ENCODE measurements at places on chromosomes 16 and 17.

DNA sequence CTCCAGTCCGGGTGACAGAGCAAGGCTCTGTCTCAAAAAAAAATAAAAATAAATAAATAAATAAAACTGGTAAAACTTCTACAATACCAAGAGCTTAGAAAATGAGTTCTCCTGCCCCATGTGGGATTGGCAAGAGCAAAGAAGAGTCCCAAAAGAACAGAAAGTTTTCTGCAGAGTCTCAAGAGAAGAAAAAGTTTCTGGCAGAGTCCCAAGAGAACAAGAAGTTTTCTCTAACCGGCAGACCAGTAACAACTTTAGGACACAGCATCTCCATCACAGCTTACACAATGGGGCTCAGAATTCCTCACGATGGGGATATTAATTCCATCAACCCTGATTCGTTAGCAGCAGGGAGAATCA is 1.1 kb downstream of the SLC39A11 start:
- no peak for DNase-seq

DNA sequence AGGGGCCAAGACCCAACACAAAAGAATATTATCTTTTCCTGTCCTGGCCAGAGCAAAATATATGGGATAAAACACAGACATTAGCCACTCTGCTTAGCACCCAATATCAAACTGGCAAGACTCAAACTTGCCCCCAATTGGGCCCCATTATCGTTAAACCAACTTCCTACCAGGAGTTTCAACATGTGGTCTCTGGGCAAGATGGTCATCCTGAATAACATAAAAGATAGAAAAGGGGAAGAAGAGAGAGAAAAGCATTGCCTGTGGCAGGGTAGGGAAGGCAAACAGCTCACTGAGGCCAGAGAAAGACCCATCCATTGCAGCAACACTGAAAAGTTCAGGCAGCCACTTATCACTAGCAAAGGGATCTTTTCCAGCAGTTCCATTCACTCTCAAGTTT is 502.1 kb downstream of the KIF2B start:
- no peak for DNase-seq

DNA sequence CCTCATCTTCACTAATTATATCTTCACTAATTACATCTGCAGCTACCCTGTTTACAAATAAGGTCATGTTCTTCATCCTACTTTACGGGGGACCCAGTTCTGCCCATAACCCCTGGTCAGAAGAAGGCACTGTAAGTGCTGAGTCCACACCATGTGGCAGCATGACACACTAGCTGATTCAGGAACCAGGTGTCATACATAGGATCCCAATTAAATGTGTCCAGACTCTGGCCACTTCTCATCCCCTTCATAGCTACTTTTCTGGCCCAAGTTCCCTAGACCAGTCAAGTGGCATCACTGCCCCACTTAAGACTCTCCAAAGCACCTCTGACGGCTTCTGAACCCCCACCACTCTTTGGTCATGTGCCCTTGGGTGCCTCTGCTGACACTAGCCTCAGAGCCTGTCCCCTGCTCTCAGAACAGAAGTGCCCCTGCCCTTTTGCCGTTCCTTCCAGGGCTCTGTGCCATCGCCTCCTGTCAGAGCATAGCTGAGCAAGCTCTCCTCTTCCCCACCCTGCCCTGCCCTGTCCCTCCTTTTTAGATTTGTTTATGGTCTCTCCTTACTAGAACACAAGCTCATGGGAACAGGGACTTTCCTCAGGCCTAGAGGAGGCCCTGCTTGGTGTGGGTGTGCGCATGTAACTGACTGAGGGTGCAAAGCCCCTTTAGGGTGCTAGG is 61.1 kb downstream of the B9D1 start:
- DNase-seq, result no peak

DNA sequence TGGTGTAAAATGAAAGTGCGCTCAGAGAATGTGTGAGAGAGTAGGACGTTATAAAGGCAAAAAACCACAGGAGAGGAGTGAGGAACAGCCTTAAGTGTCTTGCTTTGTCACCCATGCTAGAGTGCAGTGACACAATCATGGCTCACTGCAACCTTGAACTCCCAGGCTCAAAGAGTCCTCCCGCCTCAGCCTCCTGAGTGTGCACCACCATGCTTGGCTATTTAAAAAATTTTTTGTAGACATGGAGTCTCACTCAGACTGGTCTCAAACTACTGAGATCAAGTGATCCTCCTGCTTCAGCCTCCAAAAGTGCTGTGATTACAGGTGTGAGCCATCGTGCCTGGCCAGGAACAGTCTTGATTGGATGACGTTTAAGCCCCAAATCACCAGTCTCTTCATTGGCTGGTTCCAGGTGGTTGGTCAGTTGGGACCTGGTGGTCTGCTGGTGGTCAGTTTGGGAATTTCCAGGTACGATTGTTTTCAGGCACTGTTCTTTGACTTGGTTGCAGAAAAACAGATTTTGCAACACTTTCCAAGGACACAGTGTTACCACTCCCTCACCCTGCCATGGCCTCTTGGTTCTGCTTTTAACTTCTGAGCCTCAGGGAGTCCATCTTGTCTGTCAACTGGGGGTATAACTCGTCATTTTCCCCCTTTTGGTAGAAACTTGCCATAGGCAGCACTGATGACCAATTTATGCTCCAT is 21.2 kb downstream of the DHODH start:
- no peak for DNase-seq

GRCh38 chr17:71937914-71938313 is 182.9 kb upstream of the SOX9 start:
- no peak for DNase-seq

GRCh38 chr17:5282642-5283217 is 646 bp downstream of the RABEP1 start:
- peak; percentile 14 for DNase-seq

- no peak for DNase-seq
Measured at GRCh38 chr16:20326321-20326720, 992 bp downstream of the GP2 start.

DNA sequence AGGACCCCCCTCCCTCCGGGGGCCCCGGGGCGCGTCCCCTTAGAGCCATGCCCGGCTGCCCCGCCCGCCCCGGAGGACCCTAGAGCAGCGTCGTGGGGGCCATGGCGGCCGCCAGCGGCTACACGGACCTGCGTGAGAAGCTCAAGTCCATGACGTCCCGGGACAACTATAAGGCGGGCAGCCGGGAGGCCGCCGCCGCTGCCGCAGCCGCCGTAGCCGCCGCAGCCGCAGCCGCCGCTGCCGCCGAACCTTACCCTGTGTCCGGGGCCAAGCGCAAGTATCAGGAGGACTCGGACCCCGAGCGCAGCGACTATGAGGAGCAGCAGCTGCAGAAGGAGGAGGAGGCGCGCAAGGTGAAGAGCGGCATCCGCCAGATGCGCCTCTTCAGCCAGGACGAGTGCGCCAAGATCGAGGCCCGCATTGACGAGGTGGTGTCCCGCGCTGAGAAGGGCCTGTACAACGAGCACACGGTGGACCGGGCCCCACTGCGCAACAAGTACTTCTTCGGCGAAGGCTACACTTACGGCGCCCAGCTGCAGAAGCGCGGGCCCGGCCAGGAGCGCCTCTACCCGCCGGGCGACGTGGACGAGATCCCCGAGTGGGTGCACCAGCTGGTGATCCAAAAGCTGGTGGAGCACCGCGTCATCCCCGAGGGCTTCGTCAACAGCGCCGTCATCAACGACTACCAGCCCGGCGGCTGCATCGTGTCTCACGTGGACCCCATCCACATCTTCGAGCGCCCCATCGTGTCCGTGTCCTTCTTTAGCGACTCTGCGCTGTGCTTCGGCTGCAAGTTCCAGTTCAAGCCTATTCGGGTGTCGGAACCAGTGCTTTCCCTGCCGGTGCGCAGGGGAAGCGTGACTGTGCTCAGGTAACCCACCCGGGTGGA is 759 bp downstream of the ALKBH5 start:
- DNase-seq, result peak; percentile 73

GRCh38 chr16:52553322-52553721 is 6.4 kb upstream of the TOX3 start:
- no peak for DNase-seq

DNA sequence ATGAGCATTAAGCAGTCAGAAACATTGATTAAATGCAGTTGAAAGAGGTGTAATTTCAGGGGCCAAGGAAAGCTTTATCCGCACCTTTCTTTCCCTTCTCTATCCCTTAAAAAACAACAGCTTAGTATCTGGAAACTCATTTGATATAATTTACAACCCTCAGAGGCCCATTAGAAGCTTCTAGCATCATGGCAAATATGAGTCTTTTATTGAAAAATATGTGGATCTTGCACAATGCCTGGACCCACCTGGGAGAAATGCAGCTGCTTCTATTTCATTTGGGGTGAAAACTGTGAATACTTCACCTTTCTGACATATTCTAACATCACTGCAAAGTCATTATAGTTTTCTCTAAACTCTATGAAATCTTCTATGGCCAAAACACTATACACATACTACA is 492.2 kb upstream of the PSMD7 start:
- DNase-seq, result no peak

DNA sequence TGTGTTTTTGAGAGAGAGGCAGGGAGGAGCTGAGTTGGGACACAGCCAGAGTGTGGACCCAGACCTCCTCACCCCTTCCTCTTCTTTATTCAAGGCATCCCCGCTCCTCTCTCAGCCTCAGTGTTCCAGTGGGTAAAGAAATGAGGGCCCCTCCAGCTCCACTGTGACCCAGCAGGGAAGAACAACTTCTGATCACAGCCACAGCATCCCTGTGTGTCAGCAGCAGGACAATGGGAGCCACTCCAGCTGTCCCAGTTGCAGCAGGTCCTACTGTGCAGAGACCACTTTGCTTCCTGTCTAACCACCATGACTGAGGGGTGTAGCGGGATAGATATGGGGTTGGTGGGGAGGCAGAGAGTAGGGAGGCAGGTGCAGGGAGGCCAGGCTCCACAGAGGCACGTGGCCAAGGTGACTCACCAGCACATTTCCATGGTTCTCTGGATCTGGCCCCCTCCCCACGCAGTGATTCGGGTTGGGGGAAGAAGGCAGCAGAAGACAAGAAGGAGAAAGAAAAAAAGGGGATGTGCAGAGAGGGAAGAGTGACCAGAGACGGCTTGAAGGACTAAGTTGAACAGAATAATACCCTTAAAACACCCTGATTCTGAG is 24.5 kb downstream of the PIK3R5 start:
- no peak for DNase-seq

DNA sequence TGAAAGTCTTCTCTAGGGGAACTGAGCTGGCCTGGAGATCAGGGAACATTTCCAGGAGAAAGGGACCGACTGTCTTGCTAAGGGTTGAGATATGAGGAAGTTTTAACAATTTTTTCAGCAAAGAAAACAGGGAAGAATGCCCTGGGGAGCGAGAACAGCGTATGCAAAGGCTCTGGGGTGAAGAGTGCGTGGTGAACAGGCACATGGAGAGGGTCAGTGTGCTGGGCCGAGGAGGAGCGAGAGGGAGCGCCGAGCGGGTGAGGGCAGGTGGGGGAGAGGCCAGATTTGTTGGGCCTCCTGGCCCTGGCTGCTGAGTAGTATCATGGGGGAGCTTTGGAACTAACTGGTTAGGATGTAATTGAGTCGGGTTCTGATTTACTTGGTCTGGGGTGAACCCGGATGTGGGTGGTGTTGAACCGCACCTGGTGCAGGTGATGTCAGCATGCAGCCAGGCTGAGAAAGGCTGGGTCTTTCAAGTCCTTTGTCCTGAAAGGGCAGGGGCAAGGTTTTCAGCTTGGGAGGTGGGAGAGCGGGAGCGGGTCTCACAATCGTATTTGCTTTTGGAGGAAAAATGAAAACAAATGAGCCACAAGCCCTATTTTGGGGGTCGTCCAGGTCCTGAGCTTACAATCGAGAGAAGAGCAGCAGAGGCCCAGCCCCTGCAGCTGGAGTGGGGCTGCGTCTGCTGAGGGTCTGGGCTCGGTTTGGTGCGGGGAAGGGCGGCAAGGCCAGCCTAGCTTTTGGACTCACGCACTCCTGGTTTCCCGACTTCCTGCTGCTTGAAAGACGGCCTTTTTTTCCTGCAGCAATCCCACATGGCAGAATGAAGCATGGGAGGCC is 11.1 kb upstream of the WFDC1 start:
- DNase-seq, result no peak

DNA sequence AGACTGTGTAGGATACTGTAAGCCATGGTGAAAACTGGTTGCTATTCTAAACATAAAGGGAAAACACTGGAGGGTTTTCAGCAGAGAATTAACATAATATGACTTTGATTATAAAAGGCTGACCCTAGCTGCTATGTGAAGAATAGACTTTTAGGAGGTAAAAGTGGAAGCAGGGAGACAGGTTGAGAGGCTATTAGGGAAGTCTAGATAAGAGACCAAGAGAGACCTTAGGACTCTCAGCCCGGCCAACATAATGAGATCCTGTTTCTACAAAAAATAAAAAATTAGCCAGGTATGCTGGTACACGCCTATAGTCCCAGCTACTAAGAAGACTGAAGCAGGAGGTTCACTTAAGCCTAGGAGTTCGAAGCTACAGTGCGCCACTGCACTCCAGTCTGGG is 393.2 kb upstream of the PMFBP1 start:
- no peak for DNase-seq

DNA sequence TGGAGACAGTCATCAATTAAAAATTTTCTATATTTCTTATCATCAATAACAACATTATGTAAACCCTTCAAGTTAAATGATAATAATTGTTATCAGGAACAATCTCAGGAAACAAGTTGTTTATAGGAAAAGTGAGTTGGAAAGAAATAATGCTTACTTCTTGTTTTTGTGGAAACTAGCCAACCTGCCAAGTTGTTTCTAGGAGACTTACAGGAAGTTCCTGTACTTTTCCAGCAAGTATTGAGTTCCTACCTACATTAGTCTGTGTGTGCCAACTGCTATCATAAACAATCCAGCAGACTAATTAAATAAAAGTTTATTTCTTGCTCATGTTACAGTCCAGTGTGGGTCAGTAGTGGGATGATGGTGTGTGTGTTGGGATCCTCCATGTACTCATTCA is 1.6 kb upstream of the CCL14 start:
- DNase-seq, result no peak

DNA sequence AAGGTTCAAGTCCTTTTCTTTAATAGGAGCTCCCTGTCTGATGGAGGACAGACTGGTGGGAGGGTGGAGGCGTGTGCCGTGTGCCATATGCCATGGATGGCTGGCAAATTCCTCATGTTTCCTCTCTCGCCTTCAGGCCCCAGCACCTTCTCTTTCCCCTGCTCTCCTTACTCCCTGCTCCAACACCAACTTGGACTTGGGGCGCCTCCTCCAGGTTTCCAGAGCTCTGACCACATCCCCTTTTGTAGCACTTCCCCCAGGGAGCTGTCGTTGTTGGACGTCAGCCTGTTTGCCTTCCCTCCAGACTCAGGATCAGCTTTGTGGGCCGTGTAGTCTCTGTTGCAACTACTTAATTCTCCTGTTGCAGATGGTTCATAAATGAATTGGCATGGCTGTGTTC is 30.7 kb downstream of the TMC7 start:
- no peak for DNase-seq

DNA sequence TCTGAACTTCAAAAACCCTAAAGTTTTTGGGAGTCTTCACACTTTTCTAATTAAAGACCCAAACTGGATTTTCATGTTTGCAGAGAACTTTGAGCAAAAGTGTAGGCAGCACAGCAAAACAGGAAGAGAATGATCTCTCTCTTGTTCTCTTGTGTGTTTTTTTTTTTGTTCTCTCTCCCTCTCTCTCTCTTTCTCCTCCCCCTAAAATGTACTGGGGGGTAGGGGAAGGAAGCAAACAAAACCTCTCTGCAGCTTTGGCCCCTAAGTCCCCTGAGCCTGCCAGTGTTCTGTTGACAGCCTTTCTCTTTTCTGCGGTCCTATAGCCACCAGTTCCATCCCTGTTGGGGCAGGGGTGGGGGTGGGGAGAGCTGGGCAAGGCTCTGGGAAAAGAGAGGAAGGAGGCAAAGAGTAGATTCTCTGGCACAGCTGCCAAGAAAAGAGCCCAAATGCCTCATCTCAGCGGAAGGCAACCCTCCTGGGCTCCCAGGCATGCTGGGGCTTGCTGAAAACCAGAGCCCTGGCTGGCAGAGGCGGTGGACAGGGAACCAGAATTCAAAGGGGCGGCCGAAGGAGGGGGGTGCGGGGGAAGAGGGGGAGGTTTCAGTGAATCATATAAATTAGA is 295.3 kb downstream of the SOX9 start:
- no peak for DNase-seq
